Stimulated activated CD4-positive, alpha-beta T cell treated with anti-CD3 and anti-CD28 coated beads, Interleukin-15, amount 100 ng/mL, for 1 hour (primary cell): ENCODE measurements at places on chromosomes 6 and 20.

DNA sequence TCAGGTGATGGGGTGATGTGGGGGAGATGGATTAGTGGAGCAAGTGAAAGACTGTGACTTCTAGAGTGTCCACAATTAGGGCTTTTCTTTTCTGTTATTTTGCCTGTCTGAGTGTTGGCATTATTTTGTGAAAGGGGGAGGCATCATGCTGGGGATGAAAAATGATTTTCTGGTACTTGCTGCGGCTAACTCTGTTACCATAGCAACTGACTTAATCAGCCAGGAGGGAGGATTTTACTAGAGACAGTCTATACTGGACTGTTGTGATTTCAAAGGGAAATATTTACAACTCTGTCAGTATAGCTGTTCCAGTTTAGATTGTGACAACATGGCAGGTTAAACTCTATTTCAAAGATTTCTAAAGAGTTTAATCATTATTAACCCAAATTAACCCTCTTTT, 30.4 kb upstream of the MRAP2 start:
- DNase-seq: no peak

DNA sequence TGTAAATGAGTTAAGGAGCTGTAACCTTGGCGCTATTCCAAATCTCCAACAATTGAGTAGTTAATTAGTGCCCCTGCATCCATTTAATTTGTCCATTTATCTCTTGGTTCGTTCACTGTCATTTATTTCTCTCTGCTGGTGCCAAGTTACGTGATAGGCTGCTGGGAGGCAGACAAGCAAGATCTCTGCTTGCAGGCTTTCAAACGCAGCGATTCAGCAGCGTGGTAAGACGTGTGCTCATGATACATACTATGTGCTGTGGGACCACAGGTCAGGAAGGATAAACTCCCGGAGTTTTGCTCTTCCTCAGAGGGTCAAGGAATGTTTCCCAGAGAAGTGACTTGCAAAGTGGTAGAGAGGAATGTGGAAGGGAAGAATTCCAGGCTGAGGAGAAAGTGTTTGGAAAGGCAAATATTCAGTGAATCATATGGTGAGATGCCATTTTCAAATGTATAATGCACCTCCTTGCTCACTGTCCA, 46.4 kb downstream of the UTRN start:
- no peak for DNase-seq

DNA sequence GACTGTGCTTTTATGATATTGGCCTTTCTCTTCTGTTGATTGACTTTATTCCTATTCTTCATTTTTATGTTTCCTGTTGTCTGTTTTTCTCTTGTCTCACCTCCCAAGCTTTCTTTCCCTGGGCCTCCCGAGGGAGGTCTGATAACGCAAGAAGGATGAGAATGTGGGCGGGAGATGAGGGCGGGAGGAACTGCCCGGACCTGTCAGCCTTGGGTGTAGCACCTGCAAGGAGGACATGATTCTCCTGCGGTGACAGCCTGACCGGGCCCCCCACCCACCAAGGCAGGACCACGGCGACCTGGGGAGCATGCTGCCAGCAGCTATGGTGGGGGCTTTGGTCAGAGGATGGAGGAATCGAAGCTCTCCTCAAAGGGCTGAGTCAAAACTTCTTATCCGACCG, 86.9 kb downstream of the PLEKHG1 start:
- DNase-seq: no peak

DNA sequence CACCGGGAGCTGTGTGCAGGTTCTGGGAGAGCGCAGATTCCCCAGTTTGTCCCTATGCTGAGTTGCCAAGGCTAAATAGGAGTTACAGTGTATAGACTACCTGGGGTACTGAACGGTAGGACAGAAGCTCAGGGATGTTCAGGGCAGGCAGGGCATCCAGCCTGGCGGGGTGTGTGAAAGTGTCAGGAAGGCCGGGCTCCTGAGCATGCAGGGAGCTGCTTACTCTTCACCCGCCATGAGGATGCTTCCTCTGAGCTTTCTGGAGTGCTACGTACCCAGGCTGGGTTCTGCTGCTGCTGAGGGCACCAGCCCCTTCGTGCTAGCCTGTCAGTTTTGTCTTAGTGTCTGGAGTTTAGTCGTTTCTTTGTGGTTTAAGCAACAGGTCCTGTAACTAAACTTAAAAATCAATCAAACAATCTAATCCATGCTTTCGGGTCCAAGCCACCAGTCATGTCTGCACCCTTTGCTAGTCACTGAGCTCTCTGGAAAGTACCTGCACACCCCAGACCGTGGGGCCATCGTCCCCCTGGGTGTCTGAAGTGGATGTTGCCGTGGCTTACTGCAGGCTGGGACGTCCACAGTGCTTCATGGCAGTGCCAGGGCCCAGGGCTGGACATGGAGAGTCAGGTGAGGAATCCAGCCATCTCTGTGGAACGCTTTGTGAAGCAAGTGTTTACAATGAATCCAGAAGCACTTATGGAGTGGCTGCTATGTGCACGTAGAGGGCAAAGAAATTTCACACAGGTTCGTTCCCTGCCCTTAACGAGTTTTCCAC, 220.3 kb upstream of the SNX9 start:
- no peak for DNase-seq

DNA sequence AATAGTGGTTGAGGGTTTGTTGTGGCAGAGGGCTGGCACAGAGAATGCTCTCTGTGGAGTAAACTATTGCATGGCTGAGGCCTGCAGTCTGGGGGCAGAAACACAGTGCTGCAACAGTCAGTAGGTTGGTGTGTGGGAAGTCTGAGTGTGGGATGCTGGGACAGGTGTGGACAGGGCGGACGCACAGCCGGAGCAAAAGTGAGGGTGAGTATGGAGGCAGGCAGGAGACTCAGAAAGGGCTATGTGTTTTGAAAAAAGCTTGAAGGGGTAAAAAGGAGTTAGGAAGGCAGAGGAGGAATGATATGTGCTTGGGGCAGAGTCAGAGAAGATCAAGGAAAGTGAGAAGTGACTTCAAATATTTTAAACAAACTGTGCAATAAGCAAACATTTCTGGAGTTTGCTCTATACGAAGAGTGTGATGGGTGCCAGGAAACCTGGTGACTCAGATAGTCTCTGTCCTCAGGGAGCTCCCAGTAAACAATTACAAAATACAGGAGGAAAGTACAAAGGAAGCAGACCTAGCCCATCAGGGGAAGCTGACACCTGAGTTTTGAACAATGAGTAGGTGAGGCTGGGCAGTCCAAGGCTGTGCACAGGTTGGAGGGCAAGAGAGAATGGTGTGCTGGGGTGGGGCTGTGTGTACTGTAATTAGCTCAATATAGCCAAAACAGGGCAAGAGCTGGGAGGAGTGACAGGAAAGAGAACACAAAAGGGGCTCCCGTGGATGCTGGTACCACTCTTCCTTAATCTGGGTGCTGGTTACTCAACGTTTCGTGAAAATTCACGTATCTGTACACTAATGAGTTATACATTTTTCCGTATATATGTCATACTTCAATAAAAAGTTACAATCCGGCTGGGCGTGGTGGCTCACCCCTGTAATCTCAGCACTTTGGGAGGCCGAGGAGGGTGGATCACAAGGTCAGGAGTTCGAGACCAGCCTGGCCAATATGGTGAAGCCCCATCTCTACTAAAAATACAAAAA, 55.2 kb downstream of the PIGU start:
- no peak for DNase-seq

DNA sequence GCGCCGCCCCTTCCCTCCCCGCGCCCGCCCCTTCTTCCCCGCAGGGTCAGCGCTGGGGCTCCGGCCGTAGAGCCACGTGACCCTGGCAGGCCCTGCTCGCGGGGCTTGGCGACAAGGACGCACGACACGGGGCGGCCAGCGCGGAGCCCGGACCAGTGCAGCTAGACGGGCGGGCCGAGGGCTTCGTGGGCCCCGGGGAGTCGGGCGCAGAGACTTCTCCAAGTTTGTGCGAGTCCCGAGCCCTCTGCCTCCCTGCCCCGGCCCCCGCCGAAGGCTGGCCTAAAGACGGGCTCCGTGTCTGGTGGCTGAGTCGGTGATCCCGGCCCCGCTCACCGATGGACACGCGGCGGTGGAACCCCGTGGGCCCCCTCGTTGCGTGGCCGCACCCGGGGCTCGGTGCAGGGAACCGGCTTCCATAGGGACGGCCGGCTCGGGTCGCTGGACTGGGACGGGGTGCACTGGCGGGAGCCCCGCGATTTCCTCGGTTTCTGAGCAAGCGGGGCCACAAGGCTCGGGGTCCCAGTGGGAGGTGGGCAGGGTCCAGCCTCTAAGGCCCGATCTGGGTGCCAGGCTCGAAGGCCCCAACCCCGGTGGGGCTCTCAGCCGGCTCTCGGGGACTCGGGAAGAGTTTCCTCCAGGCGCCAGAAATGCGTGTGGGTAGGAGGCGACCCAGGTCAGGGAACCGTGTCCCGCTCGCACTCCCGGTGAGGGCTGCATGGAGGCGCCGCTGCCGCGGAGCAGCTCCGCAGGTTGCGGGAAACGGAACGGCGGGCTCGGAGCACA, 452 bp upstream of the GATA5 start:
- no peak for DNase-seq

GRCh38 chr20:49420292-49420691, 62.2 kb downstream of the KCNB1 start:
- DNase-seq: no peak

DNA sequence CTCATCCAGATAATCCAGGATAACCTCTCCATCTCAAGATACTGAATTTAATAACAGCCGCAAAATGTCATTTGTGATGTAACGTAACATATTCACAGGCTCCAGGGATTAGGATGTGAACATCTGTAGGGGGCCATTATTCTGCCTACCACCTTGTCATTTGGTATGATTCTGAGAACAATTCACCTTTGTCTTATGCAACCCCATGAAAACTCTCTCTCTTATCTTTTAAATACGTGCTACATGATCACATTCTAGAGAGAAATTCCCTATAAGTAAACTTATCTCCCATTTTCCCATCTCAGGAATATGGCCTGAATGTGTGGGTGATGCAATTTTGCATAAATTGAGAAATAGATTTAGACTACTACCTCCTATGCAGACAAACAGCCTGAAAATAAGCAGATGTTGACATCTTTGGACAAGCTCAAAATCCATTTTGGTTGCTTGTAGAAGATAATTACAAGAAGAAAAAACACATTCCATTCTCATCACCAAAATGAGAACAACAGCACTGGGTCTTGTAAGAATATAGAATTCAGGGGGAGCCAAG, 255.4 kb upstream of the STXBP5 start:
- DNase-seq: no peak
